Mesenchymal stem cell (in vitro differentiated cells and primary cell): ENCODE measurements at places on chromosomes 2 and 18.
A peak's percentile ranks its signal among the peaks of the same experiment; 100 is the strongest.

DNA sequence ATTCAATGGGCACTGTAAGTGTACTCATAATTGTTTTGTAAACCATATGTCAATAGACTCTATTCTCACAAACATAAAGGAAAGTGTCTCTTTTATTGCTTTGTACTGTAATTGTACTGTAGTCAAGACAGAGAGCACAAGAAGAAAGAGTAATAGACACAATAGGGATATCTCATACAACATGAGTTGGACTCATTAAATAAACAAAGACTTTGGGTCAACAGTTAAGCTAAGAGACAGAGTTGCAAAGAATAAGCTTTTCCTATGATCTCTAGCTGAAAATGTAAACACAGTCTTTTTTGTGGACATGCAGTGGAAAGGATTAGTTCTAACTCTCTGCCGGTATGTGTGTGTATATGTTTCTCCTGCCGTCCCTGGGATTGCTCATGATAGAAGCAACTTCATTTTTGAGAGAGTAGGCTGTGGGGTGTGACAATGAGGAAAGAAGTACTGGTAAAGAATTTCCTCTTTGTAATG is 13.9 kb upstream of the KYNU start:
- H3K36me3 ChIP-seq: no peaks in the 10 kb centered on the region
- H3K4me3 ChIP-seq: no peak overlapping the region
- peak; percentile 93 for DNase-seq
- H3K27me3 ChIP-seq: no peaks in the 10 kb centered on the region

DNA sequence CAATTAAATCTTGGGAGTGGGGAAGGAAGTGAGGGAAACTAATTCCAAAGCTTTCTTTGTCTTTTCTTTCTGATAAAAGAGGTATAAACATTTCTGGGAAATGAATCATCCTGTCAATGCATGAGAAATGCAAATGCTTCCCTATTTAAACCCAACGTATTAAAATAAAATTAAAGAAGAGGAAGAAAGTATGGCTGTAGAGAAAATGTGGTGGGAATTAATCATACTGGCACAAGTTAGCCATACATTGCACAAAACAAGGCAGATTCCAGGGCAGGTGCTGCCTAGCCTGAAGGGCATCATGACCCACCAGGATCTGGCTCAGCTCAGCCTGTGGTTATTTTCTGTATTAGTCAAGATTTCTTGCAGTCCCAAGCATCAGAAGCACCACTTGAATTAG is 338.0 kb downstream of the NYAP2 start:
- H3K27ac ChIP-seq: no peak overlapping the region
- no peaks in the 10 kb centered on the region for H3K27me3 ChIP-seq
- H3K36me3 ChIP-seq: no peaks in the 10 kb centered on the region
- DNase-seq: peak; percentile 8
- no peak overlapping the region for H3K4me3 ChIP-seq
- no peaks in the 10 kb centered on the region for H3K4me1 ChIP-seq

DNA sequence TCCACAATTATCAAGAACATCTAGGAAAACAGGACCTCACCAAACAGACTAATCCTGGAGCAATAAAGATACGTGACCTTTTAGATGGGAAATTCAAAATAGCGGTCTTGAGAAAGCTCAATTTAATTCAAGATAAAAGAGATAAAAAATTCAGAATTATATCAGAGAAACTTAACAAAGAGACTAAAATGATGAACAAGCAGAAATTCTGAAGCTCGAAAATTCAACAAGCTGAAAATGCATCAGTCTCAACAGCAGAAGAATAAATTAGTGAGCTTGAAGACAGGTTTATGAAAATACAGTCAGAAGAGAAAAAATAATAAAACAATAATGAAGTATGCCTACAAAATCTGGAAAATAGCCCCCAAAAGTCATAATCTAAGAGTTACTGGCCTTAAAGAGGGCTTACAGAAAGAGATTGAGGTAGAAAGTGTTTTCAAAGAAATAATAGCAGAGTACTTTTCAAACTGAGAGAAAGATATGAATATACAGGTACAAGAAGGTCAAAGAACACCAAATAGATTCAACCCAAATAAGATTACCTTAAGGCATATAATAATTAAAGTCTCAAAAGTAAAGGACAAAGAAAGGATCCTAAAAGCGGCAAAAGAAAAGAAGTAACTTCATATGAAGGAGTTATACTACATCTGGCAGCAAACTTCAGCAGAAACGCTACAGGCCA is 13.2 kb downstream of the ORC4 start:
- no peak for DNase-seq
- H3K36me3 ChIP-seq: peaks cover 4% of the 10 kb centered on the region
- H3K27ac ChIP-seq: no peak overlapping the region
- peaks cover 3% of the 10 kb centered on the region for H3K4me1 ChIP-seq
- no peak overlapping the region for H3K4me3 ChIP-seq
- no peaks in the 10 kb centered on the region for H3K27me3 ChIP-seq

DNA sequence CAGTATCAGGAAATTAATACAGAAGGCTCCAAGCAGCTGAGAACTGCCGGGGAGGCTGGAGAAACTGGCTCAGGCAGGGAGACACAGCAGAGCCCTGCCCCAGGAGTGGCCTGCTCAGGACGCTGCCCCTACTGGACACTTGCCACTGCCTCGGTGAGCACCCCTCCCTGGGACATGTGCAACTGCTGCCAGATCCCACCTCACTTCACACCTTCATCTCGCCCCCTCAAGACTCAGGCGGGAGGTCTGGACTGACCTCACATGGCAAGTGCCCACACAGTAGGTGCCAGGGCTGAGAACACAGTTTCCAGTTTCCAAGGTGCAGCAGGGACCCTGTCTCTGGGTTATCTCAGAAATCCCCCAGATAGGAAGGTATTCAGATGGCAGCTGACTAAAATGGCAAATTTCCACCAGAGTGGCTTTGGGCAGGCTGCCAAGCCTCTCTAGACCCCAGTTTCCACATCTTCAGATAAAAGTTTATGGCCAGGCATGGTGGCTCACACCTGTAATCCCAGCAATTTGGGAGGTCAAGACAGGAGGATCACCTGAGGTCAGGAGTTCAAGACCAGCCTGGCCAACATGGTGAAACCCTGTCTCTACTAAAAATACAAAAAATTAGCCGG is 33.7 kb upstream of the LBH start:
- H3K4me3 ChIP-seq: no peak overlapping the region
- peaks cover 6% of the 10 kb centered on the region for H3K27me3 ChIP-seq
- DNase-seq: no peak
- no peak overlapping the region for H3K27ac ChIP-seq
- H3K36me3 ChIP-seq: no peaks in the 10 kb centered on the region

DNA sequence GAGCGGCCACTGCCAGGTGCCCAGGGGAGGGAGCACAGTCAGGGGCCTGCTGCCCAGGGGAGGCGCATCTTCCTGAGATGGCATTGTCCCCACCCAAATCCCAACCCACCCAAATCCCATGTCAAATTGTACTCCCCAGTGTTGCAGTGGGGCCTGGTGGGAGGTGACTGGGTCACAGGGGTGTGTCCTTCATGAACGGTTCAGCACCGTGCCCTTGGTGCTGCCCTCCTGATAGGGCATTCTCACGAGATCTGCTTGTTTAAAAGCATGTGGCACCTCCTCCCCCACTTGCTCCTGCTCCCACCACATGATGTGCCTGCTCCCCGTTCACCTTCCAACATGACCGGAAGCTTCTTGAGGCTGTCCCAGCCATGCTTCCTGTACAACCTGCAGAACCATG is 27.6 kb downstream of the ANKMY1 start:
- no peak for DNase-seq
- no peaks in the 10 kb centered on the region for H3K4me1 ChIP-seq
- no peak overlapping the region for H3K27ac ChIP-seq
- no peaks in the 10 kb centered on the region for H3K27me3 ChIP-seq
- peaks cover 60% of the 10 kb centered on the region for H3K36me3 ChIP-seq
- no peak overlapping the region for H3K4me3 ChIP-seq

DNA sequence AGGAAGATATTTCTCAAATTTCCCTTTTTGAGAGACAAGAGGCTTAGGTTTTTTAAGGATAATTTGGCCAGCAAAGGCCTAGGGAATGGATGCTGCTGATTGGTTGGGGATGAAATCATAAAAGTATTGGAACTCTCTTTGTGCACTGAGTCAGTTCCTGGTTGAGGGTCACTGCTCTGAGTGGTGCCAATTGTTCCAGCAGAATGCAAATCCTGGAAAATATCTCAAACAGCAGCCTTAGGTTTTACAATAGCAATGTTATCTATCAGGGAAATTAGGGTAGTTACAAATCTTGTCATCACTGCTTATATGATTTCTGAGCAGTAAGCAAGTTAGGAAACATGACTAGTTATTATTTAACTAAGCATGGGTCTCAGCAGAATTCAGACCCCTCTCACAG is 96.2 kb downstream of the RAD51AP2 start:
- no peaks in the 10 kb centered on the region for H3K27me3 ChIP-seq
- no peaks in the 10 kb centered on the region for H3K36me3 ChIP-seq
- H3K4me3 ChIP-seq: no peak overlapping the region

- no peak for DNase-seq
- no peaks in the 10 kb centered on the region for H3K27me3 ChIP-seq
- no peaks in the 10 kb centered on the region for H3K4me1 ChIP-seq
- H3K4me3 ChIP-seq: no peak overlapping the region
- H3K36me3 ChIP-seq: no peaks in the 10 kb centered on the region
- H3K27ac ChIP-seq: no peak overlapping the region
These were observed 23.4 kb downstream of the DNAH6 start for GRCh38 chr2:84539729-84540128.

DNA sequence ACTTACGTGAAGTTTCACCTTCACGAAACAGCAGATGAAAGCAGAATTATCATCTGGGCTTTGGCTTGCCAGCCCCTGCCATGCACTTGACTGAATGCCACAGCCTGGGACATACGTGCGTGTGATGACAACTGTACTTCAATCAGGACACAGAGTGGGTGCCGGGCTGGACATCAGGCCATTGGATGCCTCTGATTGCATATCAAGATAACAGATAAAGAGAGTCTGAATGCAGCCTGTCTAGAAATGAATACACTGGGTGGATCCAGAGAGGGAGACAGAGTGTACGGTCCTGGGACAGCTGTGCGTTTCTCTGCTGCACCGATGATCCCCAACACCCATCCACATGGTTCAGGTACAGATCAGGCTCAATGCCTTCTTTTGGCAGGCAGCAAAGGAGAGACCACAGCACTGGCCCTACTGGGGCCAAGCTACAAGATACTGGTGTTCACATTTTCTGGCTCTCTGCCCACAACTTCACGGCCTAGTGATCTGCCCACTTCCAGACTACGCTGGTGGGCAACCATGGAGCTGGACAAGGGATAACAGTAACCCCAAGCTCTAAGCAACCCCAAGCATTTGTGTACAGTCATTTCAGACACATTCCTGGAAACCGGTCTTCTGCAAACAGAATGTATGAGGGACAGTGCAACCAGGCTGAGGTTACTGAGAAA is 35.6 kb downstream of the FBLN7 start:
- H3K27ac ChIP-seq: peak overlapping the region; percentile 5
- H3K36me3 ChIP-seq: no peaks in the 10 kb centered on the region
- peaks cover 5% of the 10 kb centered on the region for H3K27me3 ChIP-seq
- no peak for DNase-seq
- no peak overlapping the region for H3K4me3 ChIP-seq
